ENCODE measurements at places on chromosomes 2 and 18. TPM values are rescaled to one million over a fixed set of nuclear protein-coding genes. Genes with fewer than 3 reads are reported as not detected.

LRRC30 gene
- total RNA-seq: not detected

TGFBRAP1 gene
- 16.9 TPM for total RNA-seq

MTHFD2 gene
- total RNA-seq: 525 TPM

MAL gene
- 63.6 TPM for total RNA-seq

CABYR gene
- total RNA-seq: 1.00 TPM

CDKL4 gene
- total RNA-seq: 0.14 TPM

SLC11A1 gene
- total RNA-seq: 0.26 TPM

INPP5D gene
- 52.4 TPM for total RNA-seq

GRCh38 chr2:3435445-3435844 lies 56.0 kb downstream of the TRAPPC12 start:
- H3K4me3 ChIP-seq: no peak overlapping the region
- H3K27ac ChIP-seq: no peak overlapping the region
- H3K4me1 ChIP-seq: peaks cover 11% of the 10 kb centered on the region

DNA sequence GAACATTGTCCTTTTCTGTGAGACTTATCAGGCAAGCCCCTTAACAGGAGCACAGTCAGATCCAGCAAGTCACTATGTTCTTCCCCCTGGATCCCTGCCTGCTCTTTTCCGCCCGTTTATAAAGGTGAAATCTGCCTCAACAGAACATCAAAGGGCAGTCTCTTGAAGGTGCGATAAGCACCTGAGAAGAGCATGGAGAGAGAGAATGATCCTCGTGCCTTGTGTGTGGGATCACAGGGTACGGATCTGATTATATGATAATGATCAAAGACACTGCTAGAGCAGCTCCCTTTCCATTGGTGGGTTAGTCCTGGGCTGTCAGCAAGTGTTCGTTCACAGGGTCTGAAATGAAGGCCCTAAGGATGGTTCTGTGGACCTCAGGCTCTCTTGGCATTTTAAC lies 106.4 kb downstream of the ZAP70 start:
- H3K27ac ChIP-seq: no peak overlapping the region
- no peaks in the 10 kb centered on the region for H3K4me1 ChIP-seq
- H3K36me3 ChIP-seq: peaks cover 12% of the 10 kb centered on the region
- no peak overlapping the region for H3K4me3 ChIP-seq

DNA sequence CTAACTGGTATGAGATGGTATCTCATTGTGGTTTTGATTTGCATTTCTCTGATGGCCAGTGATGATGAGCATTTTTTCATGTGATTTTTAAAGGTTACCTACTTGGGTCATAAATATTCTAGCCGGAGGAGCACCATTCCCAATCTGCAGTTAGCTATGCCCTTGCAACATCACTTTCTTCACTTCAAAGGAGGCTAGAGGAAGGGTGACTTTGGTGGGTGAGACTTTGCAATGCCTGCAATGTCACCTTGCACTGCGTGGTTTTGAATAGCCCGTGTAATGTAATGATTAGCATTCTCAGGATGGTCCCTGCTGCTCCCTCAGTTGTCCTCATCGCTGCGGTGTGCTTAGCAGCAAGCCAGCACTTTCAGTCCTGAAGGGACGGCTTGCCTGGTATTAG lies 56.1 kb upstream of the CHRNA1 start:
- no peak overlapping the region for H3K4me3 ChIP-seq
- DNase-seq: no peak
- H3K27ac ChIP-seq: no peak overlapping the region
- no peaks in the 10 kb centered on the region for H3K4me1 ChIP-seq
- no peaks in the 10 kb centered on the region for H3K36me3 ChIP-seq

GRCh38 chr2:121283670-121284462 lies 1.1 kb downstream of the TFCP2L1 start:
- H3K36me3 ChIP-seq: no peaks in the 10 kb centered on the region
- no peak for DNase-seq
- peaks cover 35% of the 10 kb centered on the region for H3K27me3 ChIP-seq
- H3K27ac ChIP-seq: no peak overlapping the region

GRCh38 chr2:79453918-79454317 lies 58.9 kb upstream of the CTNNA2 start:
- H3K4me1 ChIP-seq: no peaks in the 10 kb centered on the region
- no peak overlapping the region for H3K27ac ChIP-seq
- H3K4me3 ChIP-seq: no peak overlapping the region
- DNase-seq: no peak
- H3K27me3 ChIP-seq: no peaks in the 10 kb centered on the region

DNA sequence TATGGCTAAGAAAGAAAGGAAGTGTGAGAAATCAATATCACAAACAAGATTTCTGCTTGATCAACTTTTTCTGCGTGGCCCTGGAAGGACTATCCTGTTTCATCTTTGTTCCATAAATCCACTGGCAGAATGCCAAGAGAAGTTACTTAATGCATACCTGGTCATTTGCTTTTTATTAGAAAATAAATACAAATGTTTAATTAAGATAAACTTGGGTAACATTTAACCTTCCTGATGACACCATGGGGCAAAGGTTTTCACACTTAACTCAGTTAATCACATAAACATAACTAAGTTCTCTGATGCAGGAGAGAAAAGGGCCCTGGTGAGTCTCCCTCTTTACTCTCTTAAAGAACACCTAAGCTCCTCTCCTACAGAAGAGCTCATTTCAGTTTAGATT lies 203.3 kb downstream of the AFF3 start:
- no peaks in the 10 kb centered on the region for H3K36me3 ChIP-seq
- H3K27ac ChIP-seq: no peak overlapping the region
- no peak for DNase-seq
- no peak overlapping the region for H3K4me3 ChIP-seq

GRCh38 chr2:119879502-119879901 lies 119.8 kb downstream of the PTPN4 start:
- H3K4me3 ChIP-seq: no peak overlapping the region
- peaks cover 5% of the 10 kb centered on the region for H3K36me3 ChIP-seq
- no peak overlapping the region for H3K27ac ChIP-seq
- DNase-seq: no peak
- peaks cover 13% of the 10 kb centered on the region for H3K4me1 ChIP-seq

GRCh38 chr2:120953066-120953756 lies 217.5 kb downstream of the GLI2 start:
- no peak overlapping the region for H3K4me3 ChIP-seq
- H3K27me3 ChIP-seq: no peaks in the 10 kb centered on the region
- H3K27ac ChIP-seq: no peak overlapping the region
- no peaks in the 10 kb centered on the region for H3K4me1 ChIP-seq
- H3K36me3 ChIP-seq: no peaks in the 10 kb centered on the region
- no peak for DNase-seq

DNA sequence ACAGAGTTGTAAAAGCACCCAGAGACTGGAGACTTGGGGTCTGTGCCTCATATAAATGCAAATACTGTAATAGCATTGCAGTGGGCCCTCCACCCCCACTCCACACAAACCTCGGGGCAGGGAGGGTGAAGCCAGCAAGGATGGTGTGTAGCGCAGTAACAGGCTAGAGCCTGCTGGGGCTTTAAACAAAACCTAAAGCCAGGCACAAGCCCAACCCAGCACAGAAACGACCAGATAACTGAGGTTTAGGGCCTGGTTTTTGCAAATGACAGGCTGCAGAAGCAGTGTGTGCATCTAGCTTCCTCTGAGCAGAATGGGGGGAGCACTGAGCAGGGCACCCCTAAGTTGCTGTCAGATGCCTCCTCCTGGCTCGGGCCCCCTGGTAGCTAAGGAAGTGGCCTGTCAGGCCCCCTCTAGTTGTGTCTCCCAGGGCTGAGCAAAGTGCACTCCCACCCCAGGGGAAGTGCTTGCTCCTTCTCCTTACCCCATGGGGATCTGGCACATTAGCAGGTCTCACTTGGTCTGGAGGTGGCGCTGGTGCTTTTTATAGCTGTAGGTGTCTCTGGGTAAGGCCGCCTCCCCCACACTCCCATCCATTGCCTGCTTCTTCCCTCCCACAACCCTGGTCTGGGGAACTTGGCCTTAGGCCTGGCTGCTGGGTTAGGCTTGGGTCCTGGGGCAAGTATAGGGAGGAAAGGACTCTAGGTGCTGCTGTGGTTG lies 135.1 kb downstream of the CELF4 start:
- H3K36me3 ChIP-seq: no peaks in the 10 kb centered on the region
- H3K27me3 ChIP-seq: peaks cover 2% of the 10 kb centered on the region
- no peak overlapping the region for H3K4me3 ChIP-seq

GRCh38 chr2:180446492-180446891 lies 439.4 kb upstream of the CWC22 start:
- no peak overlapping the region for H3K4me3 ChIP-seq
- H3K36me3 ChIP-seq: no peaks in the 10 kb centered on the region
- H3K27me3 ChIP-seq: no peaks in the 10 kb centered on the region
- H3K27ac ChIP-seq: no peak overlapping the region

GRCh38 chr2:240237609-240238174 lies 97.2 kb upstream of the OTOS start:
- DNase-seq: no peak
- no peak overlapping the region for H3K4me3 ChIP-seq
- H3K36me3 ChIP-seq: no peaks in the 10 kb centered on the region

DNA sequence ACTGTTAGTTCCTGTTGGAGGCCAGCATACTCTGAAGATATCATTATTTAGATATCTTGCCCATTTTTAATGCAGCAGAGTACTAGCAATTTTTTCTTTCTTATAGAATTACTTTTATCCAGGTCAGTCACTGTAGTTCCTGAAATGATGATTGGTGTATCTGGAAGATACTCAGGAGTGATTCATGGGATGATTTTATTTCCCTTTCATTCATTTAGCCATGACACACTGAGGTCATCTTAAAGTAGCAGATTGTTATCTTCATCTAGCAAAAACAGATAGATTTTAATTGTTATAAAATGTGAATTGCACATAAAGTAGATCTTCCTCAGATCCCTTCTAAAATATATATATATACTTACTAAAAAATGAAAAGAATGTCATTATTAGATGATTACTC lies 109.1 kb downstream of the PIK3C3 start:
- no peak for DNase-seq
- peaks cover 4% of the 10 kb centered on the region for H3K4me1 ChIP-seq
- no peak overlapping the region for H3K4me3 ChIP-seq

DNA sequence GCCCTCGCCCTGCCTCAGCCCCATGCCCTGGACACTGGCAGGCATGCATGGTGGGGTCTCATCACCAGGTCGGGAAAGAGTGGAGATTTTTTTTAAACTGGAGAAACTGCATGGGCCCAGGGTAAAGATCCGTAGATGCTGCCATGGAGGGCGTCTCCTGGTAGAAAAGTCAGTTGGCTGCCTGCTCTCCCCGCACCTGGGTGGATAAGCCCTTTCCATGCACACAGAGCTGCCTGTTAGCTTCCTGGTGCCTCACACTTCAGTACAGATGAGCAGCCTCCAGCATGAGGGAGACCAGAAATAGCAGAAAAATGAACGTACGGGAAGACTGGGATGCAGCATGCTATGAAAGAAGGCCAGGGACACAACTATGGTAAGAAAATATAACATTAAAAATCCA lies 92.0 kb downstream of the ASAP2 start:
- no peak overlapping the region for H3K4me3 ChIP-seq
- H3K27ac ChIP-seq: no peak overlapping the region
- no peaks in the 10 kb centered on the region for H3K4me1 ChIP-seq
- DNase-seq: no peak
- peaks cover 5% of the 10 kb centered on the region for H3K27me3 ChIP-seq
- H3K36me3 ChIP-seq: no peaks in the 10 kb centered on the region

GRCh38 chr2:69740502-69740951 lies 1.4 kb upstream of the ANXA4 start:
- DNase-seq: no peak
- no peaks in the 10 kb centered on the region for H3K27me3 ChIP-seq
- H3K4me1 ChIP-seq: peaks cover 11% of the 10 kb centered on the region

DNA sequence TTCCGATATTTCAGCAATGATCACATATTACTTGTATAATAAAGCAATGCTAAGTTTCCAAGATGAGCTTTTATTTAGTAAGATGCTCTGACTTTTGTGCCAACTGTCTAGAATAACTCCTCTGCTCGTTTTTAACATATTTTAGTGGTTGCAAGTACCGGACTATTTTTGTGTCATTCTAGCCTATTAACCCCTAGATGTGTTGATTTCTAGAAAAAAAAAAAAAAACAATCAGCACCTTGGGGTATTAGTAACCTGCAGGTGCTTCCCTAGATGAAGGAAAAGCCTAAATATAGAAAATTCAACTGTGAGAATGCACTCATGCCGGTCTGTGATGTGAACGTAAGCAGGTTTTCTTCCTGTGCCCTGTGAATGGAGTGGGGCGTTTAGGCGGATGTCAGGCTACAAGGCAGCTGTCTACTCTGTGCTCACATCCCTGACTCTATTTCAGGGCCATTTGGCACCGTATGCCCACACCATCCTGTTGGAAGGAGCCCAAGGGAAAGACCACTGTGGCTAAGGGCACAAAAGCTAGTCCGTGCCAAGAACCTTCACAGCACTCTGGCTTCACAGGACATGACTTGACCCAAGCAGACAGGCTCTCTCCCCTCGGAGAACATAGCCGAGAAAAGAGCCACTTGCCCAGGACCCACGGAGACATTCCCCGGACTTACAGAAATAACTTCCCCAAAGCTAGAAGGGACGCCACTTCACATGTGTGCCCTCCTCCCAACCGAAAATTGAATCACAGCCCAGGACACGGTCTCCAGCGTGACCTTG lies 60.9 kb upstream of the AGAP1 start:
- no peak overlapping the region for H3K4me3 ChIP-seq
- peaks cover 12% of the 10 kb centered on the region for H3K27me3 ChIP-seq
- no peaks in the 10 kb centered on the region for H3K4me1 ChIP-seq
- no peak for DNase-seq
- no peaks in the 10 kb centered on the region for H3K36me3 ChIP-seq

DNA sequence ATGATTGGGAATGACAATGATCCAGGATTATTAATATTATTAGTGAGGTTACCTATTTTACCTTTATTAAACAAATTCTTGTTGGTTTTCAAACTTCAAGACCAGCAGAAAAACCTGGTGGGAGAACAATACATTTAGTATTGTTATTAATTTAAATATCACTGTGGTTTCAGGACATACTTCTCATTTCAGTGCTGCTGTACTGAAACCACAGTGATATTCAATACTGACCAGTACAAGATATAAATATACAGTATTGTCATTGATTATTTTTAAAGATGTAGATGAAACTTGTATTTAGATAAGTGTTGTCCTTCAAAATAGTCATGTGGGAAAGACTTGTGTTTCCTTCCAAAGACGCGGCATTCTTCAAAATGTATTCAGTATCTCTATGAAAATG lies 1047.3 kb upstream of the CELF4 start:
- no peaks in the 10 kb centered on the region for H3K27me3 ChIP-seq
- no peak overlapping the region for H3K27ac ChIP-seq
- H3K4me3 ChIP-seq: no peak overlapping the region
- no peaks in the 10 kb centered on the region for H3K36me3 ChIP-seq
- H3K4me1 ChIP-seq: peaks cover 2% of the 10 kb centered on the region

DNA sequence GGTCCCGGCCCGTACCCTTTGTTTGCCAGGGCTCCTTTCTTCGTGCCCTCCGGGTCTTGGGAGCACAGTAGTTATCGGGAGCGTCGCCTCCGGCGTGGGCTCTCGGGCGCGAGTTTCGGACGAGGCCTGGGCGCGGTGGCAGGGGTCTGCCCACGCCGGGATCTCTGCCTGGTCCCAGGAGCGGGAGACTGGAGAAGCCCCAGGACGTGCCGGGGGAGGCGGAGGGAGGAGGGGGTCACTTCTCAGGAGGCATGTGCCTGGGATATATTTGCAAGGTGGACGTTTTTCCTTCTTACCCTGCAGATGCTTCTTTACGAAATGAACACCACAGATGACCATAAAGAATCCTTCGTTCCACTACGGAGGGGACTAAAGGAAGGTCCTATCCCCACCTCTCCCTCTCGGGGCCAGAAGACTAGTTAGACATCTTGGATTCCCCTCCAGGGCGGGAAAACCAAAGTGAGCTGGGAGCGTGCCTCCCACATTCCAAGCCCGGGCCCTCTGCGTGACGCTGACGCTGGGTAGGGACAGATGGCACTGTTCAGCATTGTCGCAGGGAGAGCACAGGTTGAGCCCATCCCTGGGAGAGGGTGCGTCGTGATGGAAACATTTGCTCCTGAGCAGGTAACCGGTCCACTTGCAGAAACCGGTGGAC lies 483 bp upstream of the FHL2 start:
- DNase-seq: no peak
- no peak overlapping the region for H3K27ac ChIP-seq
- peaks cover 7% of the 10 kb centered on the region for H3K4me1 ChIP-seq
- H3K4me3 ChIP-seq: peak overlapping the region; percentile 1
- H3K36me3 ChIP-seq: no peaks in the 10 kb centered on the region

Measured in activated CD4-positive, alpha-beta memory T cell treated with anti-CD3 and anti-CD28 coated beads for 36 hours (primary cell).